ENCODE measurements at places on chromosomes 7 and 10.

GRCh38 chr7:47186316-47186715 is 395.6 kb downstream of the TNS3 start:
- no peaks in the 10 kb centered on the region for H3K36me3 ChIP-seq
- peaks cover 5% of the 10 kb centered on the region for H3K4me1 ChIP-seq
- no peak overlapping the region for H3K27ac ChIP-seq
- H3K27me3 ChIP-seq, result no peaks in the 10 kb centered on the region

DNA sequence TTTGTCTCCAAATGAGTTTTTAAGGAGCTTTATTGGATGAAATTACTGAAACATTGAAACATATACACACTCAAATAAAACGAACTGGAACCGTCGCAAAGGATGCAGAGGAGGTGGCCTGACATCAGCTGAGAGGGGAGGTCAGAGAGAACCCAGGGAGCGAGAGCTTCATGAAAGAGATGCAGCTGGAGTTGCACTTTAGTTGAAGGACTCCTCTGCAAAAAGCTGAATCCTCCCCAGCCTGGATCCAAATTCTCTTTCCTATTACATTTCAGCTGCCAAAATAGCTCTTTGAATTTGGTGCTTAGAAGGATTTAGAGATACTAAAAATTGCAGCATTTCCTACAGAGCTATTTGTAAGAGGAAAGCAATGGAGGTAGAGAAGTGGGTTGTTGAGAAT is 140.0 kb upstream of the DPP6 start:
- no peak overlapping the region for H3K4me3 ChIP-seq
- no peaks in the 10 kb centered on the region for H3K4me1 ChIP-seq
- no peak overlapping the region for H3K27ac ChIP-seq

DNA sequence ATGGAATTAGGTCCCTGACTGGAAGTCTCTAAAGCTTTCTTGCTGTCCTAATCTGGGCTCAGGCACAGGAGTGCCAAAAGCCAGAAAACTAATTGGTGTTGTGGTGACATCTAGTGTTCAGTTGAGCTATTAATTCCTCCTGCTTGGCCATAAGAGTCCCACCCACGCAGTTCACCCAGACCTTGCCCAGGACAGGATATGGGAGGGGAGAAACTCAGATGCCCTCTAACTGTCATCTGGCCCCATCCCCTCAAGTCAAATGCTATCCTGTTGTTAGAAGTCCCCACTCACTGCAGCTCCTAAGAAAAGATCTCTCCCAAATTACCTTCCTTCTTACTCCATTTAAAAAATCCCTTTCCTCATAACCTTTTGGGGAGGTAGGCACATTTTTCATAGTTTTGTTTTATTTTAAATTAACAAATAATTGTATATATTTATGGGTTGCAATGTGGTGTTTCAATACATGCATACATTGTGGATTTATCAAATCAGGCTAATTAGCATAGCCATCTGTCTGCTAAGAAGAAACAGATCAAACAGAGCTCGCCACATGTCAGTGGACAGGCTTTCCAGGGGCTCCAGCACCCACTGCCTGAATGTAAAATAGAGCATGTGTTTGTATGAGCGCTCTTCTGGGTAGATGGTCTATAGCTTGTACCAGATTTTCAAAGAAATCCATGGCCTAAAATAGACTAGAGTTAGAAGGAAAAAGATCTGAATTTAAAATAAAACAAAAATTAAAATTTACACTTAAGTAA is 84.0 kb downstream of the GSAP start:
- H3K27ac ChIP-seq, result no peak overlapping the region
- no peak overlapping the region for H3K4me3 ChIP-seq
- H3K27me3 ChIP-seq, result no peaks in the 10 kb centered on the region
- DNase-seq, result peak; percentile 29
- H3K4me1 ChIP-seq, result peaks cover 8% of the 10 kb centered on the region

DNA sequence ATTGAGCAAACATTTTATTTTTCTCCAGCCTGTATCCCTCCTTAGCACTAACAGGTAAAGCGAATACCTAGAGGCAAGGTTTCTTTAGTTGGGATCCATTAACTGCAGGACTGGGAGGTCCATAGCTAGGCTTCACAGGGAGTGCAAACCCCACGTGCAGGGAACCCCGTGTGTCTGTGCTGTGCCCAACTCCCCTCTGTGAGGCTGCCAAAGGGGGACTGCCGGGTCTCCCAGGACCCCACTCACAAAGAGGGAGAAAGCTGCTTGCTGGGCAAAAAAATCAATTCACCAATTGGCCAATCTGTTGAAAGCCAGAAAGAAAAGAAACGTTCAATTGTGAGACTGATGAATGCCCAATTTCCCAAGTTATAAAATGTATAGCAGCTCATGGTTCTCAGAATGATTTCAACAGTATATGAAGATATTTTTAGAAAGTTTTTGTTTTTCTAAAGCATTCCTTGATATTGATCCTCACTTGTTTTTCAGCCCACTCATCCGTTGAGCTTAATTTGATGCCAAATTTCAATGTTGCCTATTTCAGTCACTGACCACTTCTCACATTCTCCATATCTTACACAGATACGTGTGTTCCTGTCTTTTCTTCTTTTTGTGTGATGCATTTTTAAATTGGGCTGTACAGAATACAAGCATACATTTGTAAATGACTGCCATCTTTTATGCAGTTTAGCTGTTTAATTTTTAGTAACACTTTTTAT is 202.7 kb upstream of the PRSS58 start:
- no peaks in the 10 kb centered on the region for H3K36me3 ChIP-seq
- no peak overlapping the region for H3K27ac ChIP-seq
- no peak for DNase-seq
- no peak overlapping the region for H3K4me3 ChIP-seq
- no peaks in the 10 kb centered on the region for H3K27me3 ChIP-seq
- peaks cover 13% of the 10 kb centered on the region for H3K4me1 ChIP-seq

GRCh38 chr10:70927189-70927943 is 39.0 kb upstream of the PCBD1 start:
- DNase-seq, result no peak
- H3K36me3 ChIP-seq, result no peaks in the 10 kb centered on the region
- H3K4me1 ChIP-seq, result no peaks in the 10 kb centered on the region
- no peak overlapping the region for H3K4me3 ChIP-seq
- no peaks in the 10 kb centered on the region for H3K27me3 ChIP-seq
- no peak overlapping the region for H3K27ac ChIP-seq

- peaks cover 8% of the 10 kb centered on the region for H3K4me1 ChIP-seq
- peaks cover 8% of the 10 kb centered on the region for H3K27me3 ChIP-seq
- H3K36me3 ChIP-seq, result no peaks in the 10 kb centered on the region
- no peak for DNase-seq
- no peak overlapping the region for H3K4me3 ChIP-seq
Observed at GRCh38 chr7:32224276-32224675, 154.1 kb upstream of the PDE1C start.

- peaks cover 5% of the 10 kb centered on the region for H3K4me1 ChIP-seq
- no peak overlapping the region for H3K4me3 ChIP-seq
- no peaks in the 10 kb centered on the region for H3K27me3 ChIP-seq
- H3K27ac ChIP-seq, result no peak overlapping the region
- no peaks in the 10 kb centered on the region for H3K36me3 ChIP-seq
- DNase-seq, result no peak
Observed at GRCh38 chr10:122513053-122513452, 47.5 kb upstream of the DMBT1 start.

- no peak overlapping the region for H3K27ac ChIP-seq
- no peaks in the 10 kb centered on the region for H3K27me3 ChIP-seq
- peaks cover 11% of the 10 kb centered on the region for H3K4me1 ChIP-seq
- H3K36me3 ChIP-seq, result peaks cover 8% of the 10 kb centered on the region
Observed at GRCh38 chr7:126716321-126716720, 536.4 kb downstream of the GRM8 start.

DNA sequence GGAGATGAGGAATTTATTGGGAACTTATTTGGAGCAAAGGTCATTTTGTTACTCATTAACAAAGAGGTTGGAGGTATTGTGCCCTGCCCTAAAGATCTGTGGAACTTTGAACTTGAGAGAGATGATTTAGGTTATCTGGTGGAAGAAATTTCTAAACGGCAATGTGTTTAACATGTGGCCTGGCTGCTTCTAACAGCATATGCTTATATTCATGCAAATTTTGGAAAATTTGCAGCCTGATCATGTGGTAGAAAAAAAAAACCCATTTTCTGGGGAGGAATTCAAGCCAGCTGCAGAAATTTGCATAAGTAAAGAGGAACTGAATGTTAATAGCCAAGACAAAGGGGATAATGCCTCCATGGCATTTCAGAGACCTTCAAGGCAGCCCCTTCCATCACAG is 10.7 kb upstream of the PANK1 start:
- no peak overlapping the region for H3K27ac ChIP-seq
- H3K4me3 ChIP-seq, result no peak overlapping the region
- DNase-seq, result no peak
- H3K4me1 ChIP-seq, result peaks cover 14% of the 10 kb centered on the region
- H3K27me3 ChIP-seq, result no peaks in the 10 kb centered on the region

GRCh38 chr7:2063563-2064260 is 169.0 kb downstream of the MAD1L1 start:
- H3K27ac ChIP-seq, result no peak overlapping the region
- peaks cover 27% of the 10 kb centered on the region for H3K36me3 ChIP-seq
- peaks cover 2% of the 10 kb centered on the region for H3K27me3 ChIP-seq
- H3K4me1 ChIP-seq, result no peaks in the 10 kb centered on the region

- no peaks in the 10 kb centered on the region for H3K27me3 ChIP-seq
- no peaks in the 10 kb centered on the region for H3K36me3 ChIP-seq
- H3K27ac ChIP-seq, result no peak overlapping the region
- DNase-seq, result no peak
- peaks cover 3% of the 10 kb centered on the region for H3K4me1 ChIP-seq
Observed at GRCh38 chr10:104966563-104967297, 325.6 kb downstream of the SORCS3 start.

DNA sequence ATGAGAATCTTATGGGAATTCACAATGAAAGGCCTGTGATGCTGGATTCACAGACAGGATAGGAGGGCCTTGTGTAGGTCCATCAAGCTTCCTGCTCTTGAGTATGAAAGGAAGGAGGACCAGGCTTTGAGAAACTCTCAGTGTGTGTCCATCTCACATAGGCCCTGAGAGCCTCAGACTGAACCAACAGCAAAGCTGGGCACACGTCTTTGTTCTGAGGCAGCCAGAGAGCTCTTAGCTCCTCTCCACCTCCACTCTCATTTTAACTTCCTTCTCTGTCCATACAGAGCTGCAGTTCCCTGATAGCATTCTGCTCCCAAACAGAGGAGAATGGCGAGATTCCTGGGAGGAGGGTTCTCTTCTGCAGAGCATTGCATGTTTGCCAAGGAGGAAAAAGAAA is 515.6 kb downstream of the CALN1 start:
- peaks cover 15% of the 10 kb centered on the region for H3K4me1 ChIP-seq
- no peak overlapping the region for H3K4me3 ChIP-seq
- peak overlapping the region; percentile 54 for H3K27ac ChIP-seq
- H3K27me3 ChIP-seq, result no peaks in the 10 kb centered on the region

DNA sequence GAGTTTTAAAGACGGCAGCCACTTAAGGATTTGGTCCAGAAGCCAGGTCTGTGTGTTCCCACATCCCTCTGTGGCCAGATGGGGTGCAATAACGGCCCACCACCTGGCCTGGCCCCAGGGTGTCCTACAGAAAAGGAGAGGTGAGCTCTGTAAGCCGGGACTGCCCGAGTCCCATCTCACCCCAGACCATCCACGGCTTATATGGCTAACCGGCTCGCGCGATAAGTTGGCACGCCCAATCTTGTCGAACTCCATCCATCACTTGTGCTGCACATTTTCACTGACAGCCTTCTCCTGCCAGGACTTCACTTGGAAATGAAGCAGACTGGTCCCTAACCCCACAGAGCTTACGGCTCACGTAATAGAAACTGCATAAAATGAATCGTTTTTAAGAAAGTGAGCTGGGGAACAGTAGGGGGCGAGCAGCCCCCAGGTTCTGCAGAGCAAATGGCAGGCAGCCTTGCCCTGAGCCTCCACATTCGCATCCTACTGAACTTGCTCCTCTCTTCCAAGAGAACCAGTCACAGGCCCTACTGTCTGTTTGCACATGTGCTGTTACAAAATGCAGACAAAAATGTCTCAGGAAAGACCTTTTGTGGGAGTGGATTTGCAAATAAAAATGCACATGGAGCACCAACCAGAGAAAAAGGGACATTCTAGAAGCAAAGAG is 98.2 kb downstream of the TNS3 start:
- H3K27ac ChIP-seq, result no peak overlapping the region
- peaks cover 18% of the 10 kb centered on the region for H3K36me3 ChIP-seq
- no peak overlapping the region for H3K4me3 ChIP-seq
- peaks cover 74% of the 10 kb centered on the region for H3K27me3 ChIP-seq
- peaks cover 62% of the 10 kb centered on the region for H3K4me1 ChIP-seq

DNA sequence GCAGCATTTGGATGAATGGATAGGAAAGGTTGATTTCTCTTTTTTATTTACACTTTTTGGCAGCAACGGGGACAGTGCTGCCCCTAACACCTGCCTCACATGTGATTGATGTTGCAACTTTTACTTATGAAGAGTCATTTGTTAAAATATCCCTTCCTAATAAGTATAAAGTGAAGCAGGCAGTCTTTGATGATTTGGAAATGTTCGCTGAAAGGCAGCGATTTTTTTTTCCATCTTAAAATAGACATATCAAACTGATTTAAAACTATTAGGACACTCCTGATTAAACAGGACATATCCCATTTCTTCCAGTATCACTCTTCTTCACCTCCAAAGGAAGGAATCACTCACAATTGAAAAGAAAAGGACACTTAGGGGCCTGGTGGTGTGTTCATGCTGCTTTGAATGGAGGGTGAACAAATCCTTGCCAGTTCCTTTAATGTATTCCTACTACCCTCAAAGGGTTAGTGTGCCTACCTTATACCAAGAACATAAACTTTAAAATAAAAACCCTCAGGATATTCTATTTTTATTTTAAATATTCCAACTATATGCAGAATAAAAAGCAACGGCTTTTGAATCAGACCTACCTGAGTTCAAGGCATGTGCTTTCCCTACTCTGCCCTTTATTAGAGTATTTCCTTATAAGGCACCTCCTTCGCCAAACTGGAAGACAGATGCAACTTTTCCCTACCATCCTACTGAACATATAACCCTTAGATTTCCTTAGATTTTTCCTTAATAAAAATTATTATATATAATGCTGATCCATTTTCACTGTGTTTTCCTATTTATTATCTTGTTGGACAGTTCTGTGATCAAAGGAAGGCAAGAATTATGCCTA is 1.1 kb downstream of the ADK start:
- H3K4me1 ChIP-seq, result peaks cover 14% of the 10 kb centered on the region
- DNase-seq, result no peak
- H3K36me3 ChIP-seq, result no peaks in the 10 kb centered on the region
- H3K27me3 ChIP-seq, result no peaks in the 10 kb centered on the region

GRCh38 chr10:84696610-84697009 is 368.2 kb downstream of the CCSER2 start:
- H3K36me3 ChIP-seq, result peaks cover 5% of the 10 kb centered on the region
- H3K27me3 ChIP-seq, result peaks cover 4% of the 10 kb centered on the region
- DNase-seq, result no peak
- H3K4me1 ChIP-seq, result no peaks in the 10 kb centered on the region
- no peak overlapping the region for H3K4me3 ChIP-seq

All from WTC11 (cell line).